Bronchial epithelial cell (primary cell): ENCODE measurements at places on chromosomes 11 and 22. TPM values are rescaled to one million over a fixed set of nuclear protein-coding genes. Genes with fewer than 3 reads are reported as not detected.
A peak's percentile ranks its signal among the peaks of the same experiment; 100 is the strongest.

DNA sequence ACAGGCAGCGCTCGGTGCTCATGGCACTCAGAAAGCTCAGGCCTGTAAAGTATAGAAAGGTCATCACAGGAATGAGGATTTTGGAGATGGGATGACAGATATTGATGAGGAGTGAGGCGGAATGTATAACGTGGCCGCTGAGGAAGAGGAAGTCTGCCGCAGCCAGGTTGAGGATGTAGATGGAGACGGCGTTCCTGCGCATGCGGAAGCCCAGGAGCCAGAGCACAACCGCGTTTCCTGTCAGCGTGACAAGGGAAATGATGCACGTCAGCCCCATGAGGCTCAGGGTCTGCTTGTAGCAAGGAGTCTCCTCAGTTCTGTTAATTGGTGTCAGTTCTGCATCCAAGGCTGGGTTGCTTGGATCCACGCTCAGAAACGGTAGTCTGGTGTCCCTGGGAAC lies 33.1 kb upstream of the MRGPRX1 start:
- DNase-seq = no peak

DNA sequence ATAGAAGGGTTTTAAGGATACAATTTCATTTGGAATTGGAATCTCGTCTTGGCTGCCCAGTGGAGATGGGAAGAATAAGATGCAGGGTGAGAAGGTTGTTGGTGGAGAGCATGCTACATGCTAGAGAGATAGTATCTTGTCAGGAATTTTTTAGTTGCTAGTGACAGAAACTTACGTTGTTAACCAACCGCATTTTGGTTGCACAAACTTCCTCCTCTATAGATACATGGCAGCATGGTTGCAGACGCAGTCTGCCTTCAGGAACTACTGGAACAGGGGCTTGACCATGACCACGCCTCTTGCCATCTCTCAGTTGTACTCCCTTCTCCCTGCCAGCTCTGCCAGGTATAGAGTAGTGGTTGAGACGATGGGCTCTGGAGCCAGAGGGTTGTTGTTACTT lies 13.5 kb upstream of the CCDC90B start:
- DNase-seq = no peak

GRCh38 chr22:44728761-44729324 lies 23.5 kb upstream of the ARHGAP8 start:
- DNase-seq = no peak

GRCh38 chr11:108606495-108607160 lies 13.1 kb upstream of the EXPH5 start:
- DNase-seq = peak; percentile 85

- no peak for DNase-seq
Measured at GRCh38 chr11:34145073-34145472, 39.6 kb downstream of the NAT10 start.

DNA sequence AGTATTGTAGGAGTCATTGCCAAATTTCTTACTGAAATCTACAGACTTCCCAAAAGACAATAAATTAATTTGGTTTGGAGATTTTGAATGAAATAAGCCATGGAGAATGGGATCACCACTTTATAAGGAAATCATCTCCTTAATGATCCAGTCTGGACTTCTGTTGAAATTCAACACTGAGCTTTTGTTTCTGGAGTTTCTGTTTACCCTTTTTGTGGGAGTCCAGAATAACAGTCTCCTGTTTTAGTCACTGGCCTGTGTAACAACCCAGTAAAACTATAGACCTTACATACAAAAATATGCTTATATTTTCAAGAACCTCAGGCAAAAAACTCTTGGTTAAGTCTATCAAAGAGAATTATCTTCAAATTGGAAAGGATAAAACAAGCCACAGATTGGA lies 321.7 kb upstream of the PLET1 start:
- DNase-seq = no peak

GRCh38 chr11:95445746-95446333 lies 214.8 kb upstream of the SESN3 start:
- no peak for DNase-seq

- peak; percentile 35 for DNase-seq
Measured at GRCh38 chr22:17980638-17981051, 43.7 kb downstream of the MICAL3 start.

- DNase-seq = peak; percentile 13
Measured at GRCh38 chr11:75667831-75668450, 897 bp downstream of the MAP6 start.

MYOD1 gene
- not detected in 2 replicates for total RNA-seq

KCNJ1 gene
- under 0.01 TPM in 1 of 2 replicates, not detected in the other for total RNA-seq

RTN4R gene
- 2.6 and 2.8 TPM in 2 replicates for total RNA-seq

MS4A4A gene
- total RNA-seq = not detected in 2 replicates

STX5 gene
- 31.3 and 36.2 TPM in 2 replicates for total RNA-seq

HEPHL1 gene
- total RNA-seq = 0.26 and 0.51 TPM in 2 replicates

RASGRP2 gene
- not detected in 2 replicates for total RNA-seq

APOL5 gene
- total RNA-seq = not detected in 2 replicates
